ENCODE measurements at places on chromosomes 5 and 9.

- no peak for DNase-seq
Observed at GRCh38 chr9:20426019-20426418, 196.3 kb downstream of the MLLT3 start.

DNA sequence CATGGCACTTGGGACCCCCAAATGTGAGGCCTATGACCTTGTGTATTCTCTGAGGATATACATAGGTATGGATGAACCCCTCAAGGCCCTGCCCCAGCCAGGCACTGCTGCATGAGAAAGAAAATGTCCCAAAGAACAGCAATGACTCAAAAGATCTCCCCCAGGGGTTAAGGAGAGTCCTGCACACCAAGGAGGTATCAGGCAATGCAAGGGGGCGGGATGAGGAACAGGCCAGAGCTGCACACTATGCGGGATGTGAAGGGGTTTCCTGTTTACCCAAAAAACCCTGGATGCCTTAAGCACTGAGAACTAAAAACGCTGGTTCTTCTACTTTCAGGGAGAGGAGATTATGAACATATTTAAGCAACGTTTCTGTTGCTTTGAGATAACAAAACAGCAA lies 3.4 kb downstream of the RAPGEF1 start:
- DNase-seq, result no peak

- DNase-seq, result no peak
Observed at GRCh38 chr5:171661143-171661542, 124.5 kb upstream of the SMIM23 start.

GRCh38 chr9:127170103-127170502 lies 47.7 kb upstream of the ANGPTL2 start:
- DNase-seq, result no peak

- no peak for DNase-seq
Observed at GRCh38 chr5:73966451-73966850, 340.5 kb downstream of the ARHGEF28 start.

GRCh38 chr5:30968971-30969370 lies 224.5 kb upstream of the CDH6 start:
- no peak for DNase-seq

GRCh38 chr9:34656992-34657391 lies 5.0 kb downstream of the IL11RA start:
- DNase-seq, result no peak

DNA sequence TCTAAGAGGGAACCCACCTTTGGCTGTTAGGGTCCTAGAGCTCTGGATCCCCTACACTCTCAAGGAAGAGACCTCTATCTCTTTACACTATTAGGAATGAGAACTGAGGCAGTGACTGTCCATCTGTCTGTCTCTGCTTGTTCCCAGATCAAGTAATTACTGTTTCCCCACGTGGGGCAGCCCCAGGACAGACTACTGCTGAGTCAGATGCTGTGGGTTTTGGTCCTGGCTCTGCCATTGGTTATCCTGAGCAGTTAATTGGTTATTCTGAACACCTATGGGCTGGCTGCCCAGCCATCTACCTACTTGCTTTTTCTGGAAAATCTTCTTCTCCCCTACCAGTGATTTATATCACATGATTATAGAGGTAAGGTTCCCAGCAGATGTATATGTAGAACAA lies 33.3 kb downstream of the FBXO10 start:
- DNase-seq, result no peak

GRCh38 chr5:132254321-132254977 lies 3.0 kb upstream of the PDLIM4 start:
- DNase-seq, result no peak

GRCh38 chr9:36571333-36571732 lies 1.4 kb upstream of the MELK start:
- no peak for DNase-seq

DNA sequence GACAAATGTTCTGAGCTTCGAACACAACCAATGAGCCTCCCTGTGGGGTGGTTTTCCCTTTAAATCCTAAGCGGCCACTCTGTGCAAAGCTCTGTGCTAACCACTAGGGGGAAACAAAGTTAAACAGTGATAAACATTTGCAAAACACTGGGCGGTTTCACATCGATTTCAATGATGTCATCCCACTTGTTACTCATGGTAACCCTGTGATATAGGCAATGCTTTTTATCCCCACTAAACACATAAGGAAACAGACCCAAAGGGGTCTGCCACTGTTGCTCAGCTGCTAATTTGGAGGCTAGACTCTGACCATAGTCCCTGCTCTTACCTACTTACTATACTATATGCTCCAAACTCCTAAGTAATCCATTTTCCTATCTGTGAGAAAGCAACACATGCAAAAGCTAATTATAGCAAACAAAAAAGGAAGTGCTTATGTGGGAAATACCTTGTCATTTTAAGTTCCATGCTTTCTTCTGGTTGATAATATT lies 57.3 kb downstream of the PTPN3 start:
- DNase-seq, result peak; percentile 12

DNA sequence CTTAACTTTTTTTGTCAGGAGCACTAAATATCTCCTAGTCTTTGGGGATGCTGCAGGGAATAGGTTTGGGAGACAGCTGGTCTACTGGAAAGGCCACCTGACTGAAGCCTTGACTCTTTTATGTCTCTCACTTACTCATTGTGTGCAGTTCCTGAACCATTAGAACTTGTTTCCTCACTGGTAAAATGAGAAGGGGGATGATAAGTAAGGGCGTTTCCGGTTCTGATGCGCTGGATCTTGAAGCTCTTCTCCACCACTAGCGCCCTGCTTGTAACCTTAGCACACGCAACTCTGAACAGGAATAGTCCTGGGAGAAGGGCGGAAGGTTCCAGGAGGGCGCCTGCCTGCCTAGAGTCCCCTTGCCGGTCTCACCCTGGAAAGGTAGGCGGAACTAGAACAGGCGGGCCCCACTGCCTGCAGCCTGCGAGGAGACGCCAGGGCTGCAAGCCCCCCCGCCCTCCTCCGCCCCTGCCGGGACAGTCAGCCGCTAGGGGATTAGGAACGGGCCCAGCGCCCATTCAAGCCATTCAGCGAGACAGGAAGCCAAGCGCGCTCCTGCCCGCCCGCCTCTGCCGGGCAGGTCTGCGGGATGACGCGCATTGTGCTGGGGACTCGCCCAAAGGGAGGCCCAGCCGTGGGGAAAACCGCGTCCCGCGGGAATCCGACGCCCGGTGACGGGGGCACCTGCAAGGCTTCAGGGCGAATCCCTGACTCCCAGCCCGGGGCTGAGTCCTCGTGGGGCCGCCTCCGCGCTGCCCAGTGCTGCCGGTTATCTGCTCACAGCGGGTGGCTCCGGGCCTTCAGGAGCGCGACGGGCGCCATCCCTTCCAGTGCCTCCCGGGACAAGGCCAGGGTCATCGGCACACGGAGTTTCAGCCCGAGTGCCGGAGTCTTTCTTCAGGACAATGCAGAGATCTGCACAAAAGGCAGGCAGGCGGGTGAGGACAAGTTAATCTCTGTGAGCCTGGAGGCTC lies 44.0 kb upstream of the XPA start:
- DNase-seq, result peak; percentile 35

DNA sequence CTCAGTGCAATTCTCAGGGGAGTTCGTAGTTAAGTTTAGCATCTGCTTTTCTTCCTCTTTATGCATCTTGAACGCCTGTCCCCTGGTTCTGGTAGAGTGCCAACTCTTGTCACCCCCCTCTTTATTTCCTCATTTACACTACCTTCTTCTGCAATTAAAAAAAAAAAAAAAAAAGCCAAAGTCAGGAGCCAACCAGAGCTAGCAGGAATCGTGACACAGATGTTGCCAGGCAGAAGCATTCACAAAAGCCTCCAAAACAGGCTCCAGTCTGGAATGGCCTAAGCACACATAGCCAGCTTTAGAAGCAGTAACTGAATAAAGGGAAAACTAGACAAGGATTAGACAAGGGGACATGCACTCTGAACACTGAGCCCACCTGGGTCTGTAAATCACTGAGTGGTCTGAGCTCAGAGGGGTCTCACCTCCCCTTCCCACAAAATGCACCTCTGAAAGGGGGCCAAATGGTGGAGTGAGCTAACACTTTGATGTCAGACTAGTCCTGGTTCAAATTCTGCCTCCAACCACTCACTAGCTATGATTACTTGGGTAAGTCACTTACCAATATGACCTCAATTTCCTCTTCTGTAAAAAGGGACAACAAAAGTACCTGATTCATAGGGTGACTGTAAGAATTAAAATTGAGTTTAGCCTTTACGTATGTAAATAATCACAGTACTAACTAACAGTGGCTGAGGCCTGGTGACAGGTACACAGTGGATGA lies 2.0 kb downstream of the CD74 start:
- peak; percentile 63 for DNase-seq

DNA sequence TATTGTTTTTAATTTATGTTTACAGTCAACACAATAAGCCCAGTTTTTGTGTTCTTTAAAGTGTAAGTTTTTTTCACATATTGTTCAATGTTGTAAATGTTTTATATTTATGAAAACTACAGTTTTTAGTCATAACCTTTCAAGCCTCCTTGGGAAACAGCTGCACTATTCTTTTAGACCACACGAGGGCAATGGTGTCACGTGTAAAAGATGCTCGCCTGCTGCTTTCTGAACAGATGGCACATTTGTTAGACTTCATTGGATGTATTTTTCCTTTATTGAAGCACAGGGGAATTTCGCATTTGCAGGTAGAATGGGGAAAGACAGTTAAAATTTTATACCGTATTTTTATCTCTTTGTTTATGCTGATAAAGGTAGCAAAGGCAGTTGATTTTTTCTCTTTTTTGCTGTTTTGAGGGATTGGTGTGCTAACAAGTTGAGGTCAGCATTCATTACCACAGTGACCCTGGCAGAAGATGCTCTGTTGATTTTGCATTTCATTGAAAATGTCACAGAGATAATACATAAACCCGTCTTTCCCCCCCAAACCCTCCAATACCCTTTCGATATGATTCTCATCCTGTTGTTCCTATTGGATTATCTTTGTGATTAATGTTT lies 59.0 kb downstream of the MAT2B start:
- DNase-seq, result peak; percentile 62

DNA sequence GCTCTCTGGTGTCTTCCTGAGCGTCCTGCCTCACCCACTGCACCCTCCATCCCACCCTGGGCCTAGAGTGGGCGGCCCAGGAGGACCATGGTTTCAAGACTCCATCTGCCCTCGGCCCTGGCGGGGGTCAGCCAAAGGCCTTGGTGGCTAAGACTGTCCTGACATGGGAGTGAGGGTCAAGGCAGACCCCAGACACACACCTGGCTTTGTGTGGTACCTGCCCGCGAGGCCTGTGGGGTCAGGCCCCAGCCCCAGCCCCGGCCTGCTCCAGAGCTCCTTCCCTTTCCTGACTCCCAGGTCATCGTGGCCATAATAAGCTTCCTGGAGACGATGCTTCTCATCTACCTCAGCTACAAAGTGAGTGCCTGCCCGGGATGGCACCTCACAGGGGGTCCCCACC lies 54.6 kb downstream of the KCNT1 start:
- DNase-seq, result no peak

DNA sequence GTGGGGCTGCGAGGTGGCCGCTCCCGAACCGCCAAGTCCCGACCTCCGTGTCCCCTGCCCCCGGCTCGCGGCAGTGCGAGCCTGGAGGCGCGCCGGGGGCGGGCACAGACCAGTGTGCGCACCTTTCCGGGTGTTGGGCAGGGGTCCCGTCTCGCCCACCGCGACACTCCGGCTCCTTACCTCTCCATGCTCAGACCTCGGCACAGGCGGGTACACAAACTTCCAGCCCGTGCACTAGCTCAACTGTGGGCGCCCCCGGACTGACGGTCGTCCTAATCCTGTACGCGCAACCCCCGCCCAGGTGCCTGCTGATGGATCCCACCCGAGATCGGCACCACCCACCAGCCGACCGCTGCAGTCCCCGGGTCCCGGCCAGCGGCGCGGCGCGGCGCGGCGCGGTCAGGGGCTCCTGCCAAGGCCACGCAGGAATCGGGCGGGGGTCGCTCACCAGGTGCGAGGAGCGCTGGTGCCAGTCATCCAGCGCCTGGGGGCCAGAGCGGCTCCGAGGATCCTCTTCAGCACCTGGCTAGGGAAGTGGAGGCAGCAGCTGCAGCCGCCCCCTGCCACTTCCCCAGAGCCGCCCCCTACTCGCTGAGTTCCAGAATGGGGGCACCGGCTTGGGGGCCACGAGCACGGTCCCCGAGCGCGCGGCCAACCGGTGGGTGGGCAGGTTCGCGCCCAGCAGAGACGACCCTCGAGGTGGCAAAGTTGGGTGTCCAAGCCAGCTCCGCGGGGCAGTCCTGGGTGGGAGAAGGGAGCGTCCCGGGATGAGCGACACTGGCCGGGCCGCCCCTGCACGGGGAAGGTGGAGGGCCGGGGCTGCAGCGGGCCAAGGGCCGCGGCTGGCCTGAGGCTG lies 511 bp downstream of the SEMA5A start:
- no peak for DNase-seq

- no peak for DNase-seq
Observed at GRCh38 chr5:168668078-168668477, 88.9 kb upstream of the PANK3 start.

DNA sequence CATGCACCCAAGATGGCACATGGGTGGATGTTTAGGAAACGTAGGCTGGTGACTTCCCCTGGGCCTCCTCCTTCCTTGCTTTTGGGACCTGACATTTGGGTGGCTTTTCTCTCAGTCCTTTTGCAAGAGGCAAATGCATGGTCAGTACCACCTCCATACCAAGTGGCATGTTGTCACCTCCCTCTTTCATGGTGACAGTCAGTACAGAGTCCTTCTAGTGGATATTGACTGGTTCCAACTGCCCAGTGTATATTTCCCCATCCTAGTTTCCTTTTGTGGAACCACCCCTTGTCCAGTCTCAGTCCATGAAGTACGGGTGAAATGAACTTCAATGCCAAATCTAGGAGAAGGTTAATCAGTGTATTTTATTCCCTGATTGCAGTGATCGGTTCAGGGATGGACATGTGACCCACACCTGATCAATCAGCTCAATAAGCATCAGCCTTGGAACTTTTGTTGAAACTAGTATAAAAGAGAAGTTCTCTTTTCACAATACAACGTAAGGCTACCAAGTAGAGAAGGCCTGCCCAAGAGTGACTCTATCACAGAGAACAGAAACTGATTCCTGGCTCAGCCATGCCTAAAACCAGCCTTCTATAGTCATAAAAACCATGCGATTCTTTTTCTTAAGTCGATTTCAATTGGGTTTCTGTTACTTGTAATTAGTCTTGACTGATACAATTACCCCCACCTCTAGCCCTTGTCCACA lies 143.4 kb upstream of the KLF9 start:
- no peak for DNase-seq

DNA sequence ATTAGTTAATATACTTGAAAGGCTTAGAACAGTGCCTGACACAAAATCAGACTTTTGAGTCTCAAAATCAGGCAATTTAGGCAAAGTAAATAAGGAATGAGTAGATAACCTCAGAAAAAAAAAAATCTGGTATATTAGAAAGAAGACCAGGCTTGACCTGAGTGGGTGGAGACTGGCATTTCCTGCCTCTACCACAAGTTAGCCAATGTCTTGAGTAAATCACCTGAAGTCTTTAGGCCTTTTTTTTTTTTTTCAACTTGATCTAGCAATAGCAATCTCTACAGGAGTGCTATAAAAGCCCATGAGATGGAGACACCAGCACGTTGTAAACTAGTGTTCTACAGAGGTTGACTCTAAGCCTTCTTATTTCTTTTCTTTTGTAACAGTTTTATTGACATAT lies 104.2 kb upstream of the RASEF start:
- DNase-seq, result no peak
